ENCODE measurements at places on chromosomes 6 and 20.

- no peak for DNase-seq
Observed at GRCh38 chr6:81806793-81807565, 54.5 kb upstream of the TENT5A start.

- DNase-seq, result no peak
Observed at GRCh38 chr6:86629123-86629522, 308.2 kb upstream of the HTR1E start.

DNA sequence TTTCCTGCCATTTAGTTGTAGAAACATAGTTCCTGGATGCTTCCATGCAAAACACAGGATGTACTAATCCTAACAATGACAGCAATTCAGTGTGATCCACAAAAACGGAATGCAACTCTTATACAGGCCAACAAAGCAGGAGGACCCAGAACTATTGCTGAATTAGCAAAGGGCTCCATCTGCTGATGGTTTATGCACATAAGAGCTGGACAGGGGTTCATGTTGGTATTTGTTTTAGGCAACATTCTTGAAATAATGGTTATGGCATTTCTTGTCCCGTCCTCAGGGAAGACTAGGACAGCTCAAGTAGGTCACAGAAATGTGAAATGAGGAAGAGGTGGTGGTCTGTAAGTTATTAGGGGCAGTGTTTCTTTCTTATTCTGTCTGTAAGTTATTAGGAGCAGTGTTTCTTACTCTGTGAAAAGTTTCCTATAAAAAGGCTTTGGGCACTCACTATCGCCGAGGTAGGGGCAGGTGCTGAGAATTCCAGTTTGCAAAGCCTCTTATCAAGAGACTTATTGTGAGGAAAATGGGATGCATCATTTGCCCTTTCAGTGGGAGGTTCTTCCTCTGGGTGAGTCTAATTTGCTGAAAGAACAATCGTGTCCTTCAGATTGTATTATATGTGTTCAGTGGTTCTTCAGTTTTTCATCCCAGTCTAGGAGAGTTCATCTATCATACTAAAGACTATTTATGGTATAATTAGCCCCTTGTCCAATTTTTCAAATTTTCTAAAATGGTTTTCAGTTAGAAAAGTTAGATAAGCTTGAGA is 171.1 kb downstream of the MCHR2 start:
- peak; percentile 47 for DNase-seq

DNA sequence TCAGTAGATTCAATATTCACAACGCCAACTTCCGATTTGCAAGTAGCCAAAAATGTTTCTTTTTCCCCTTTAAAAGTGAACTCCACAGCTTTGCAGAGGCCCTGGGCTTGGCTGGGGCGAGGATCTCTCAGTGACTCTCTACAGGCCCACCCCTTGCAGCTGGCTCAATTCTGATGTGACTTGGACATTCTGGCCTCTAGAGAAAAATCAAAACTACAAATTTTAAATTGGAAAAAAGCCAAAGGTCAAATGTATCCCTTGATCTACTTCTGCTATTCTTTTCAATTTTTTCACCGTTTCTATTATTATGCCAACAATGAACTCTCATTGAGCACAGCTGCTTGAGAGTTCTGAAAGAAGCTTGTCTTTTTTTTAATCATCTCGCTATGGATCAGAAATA is 245.9 kb upstream of the HS3ST5 start:
- no peak for DNase-seq

DNA sequence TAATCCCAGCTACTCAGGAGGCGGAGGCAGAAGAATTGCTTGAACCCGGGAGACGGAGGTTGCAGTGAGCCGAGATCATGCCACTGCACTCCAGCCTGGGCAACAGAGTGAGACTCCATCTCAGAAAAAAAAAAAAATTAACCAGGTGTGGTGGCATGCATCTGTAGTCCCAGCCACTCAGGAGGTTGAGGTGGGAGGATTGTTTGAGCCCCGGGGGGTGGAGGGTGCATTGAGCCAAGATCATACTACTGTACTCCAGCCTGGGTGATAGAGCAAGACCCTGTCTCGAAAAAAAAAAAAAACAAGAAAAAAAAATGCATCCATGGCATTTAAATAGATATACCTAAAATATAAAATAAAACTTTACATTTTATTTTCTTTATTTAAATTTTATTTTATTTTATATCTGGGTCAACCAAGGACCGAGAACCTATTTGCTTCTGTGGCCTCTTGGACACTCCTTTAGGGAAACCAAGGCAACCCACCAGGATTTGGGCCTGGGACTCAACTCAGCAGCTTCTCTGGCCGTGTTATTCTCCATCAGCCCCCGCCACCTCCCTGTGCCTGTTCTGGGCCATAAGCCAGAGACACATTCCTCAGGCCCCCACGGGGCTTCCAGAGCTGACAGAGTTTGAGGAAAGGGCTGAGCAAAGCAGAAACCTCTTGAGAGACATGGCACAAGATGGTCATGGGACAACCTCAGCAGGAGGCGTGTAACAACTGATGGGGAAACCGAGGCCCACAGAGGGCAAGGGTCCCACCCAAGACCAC is 6.2 kb downstream of the SNTA1 start:
- DNase-seq, result peak; percentile 86

DNA sequence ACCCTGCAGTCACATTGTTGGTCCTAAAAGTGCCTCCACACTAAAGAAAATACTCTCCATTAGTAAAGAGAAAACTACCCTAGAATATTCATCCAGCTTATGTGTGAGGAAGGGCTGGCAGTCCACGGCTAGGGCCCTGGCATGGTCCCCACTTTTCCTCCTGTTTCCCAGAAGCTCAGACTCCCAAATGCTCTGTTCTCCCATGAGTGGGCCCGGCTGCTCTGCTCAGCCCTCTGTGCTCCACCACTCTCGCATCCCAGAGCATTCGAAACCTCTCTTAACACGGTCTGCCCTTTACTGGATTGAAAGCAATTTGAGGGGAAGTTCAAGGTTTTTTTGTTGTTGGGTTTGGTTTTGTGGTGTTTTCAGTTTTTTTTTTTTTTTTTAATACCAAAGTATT is 61.8 kb downstream of the APCDD1L start:
- DNase-seq, result no peak

- no peak for DNase-seq
Observed at GRCh38 chr6:50819904-50820868, 1.5 kb downstream of the TFAP2B start.

DNA sequence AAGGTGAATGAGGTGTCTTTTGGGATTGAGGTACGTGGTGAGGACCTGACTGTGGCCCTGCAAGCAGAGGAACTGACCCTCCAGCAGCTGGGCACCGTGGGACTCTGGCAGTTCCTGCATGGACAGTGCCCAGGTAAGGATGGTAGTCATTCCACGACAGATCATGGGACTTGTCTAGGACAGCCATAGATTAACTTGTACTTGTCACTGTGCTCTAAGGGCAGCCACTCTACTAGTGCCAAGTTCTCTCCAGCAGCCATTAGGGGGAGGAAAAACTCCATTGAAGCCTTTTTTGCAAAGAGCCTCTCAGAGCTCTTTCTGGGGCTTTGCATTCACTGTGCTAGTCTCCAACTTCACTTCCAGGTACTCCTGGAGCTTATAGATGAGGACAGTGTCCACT is 20.4 kb downstream of the TAF11 start:
- DNase-seq, result no peak

DNA sequence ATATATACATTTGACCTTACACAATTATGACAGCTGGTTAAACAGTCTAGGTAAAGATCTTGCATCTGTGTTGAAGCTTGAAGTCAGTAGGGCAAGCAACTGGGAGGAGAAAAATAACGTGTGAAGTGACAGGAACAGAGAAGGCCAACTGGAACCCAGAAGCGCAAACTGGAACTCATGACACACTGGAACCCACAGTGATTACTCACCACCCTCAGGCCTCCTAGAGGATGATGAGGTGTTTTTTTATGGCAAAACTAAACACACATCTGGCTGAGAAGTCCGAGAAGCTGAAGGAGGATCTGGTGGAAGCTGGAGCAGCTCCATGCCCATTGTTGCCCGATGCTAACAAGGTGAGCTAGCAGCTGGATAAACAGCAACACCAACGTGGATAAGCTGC is 108.1 kb downstream of the TMEM200A start:
- DNase-seq, result peak; percentile 53

All from fibroblast of skin of scalp (primary cell).